ENCODE measurements at places on chromosomes 1 and 21. TPM values are rescaled to one million over a fixed set of nuclear protein-coding genes. Genes with fewer than 3 reads are reported as not detected.

The URB2 gene
- total RNA-seq, result 7.7 TPM

The IGSF21 gene
- total RNA-seq, result not detected

The XCL2 gene
- total RNA-seq, result not detected

The LCE1B gene
- total RNA-seq, result not detected

The TTC39A gene
- 10.4 TPM for total RNA-seq

The SLFNL1 gene
- total RNA-seq, result 0.35 TPM

The DYRK1A gene
- 35.5 TPM for total RNA-seq

DNA sequence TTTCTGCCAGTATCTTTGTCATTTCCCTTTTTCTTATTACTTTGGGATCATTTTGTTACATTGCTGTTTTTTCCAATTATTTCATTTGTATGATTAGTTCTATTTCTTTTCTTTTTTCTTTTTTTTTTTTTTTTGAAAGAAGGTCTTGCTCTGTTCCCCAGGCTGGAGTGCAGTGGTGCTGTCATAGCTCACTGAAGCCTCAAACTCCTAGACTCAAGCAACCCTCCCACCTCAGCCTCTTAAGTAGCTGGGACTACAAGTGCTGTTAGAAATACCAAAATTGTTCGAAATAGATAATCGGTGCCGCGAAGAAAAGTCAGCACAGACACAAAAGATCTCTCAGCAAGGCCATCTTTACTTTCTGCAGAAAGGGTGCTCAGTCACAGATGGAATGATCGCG, 26.6 kb upstream of the COL6A1 start:
- DNase-seq, result no peak
- peaks cover 10% of the 10 kb centered on the region for H3K4me1 ChIP-seq
- no peaks in the 10 kb centered on the region for H3K36me3 ChIP-seq
- H3K27me3 ChIP-seq, result peaks cover 13% of the 10 kb centered on the region
- no peak overlapping the region for H3K4me3 ChIP-seq

DNA sequence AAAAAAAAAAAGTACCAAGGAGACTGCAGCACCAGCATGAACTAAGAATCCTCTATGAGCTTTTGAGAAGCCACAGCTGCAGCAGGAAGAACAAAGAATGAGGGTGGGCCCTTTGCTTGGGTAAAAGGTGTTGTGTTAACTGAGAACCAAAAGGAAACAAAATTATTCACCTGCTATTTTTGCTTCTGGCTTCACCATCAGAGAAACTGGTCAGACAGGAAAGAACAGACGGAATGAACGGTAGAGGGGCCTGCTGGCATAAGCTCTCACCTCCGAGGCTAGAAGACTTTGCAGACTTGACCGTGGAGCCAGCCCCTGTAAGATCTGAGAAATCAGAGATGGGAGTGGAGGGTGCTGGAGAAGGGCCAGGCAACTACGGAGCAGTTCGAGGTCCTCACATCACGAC, 27.6 kb downstream of the IL10RB start:
- no peak overlapping the region for H3K4me3 ChIP-seq
- no peaks in the 10 kb centered on the region for H3K27me3 ChIP-seq
- peak; percentile 51 for DNase-seq
- peak overlapping the region; percentile 19 for H3K27ac ChIP-seq
- peaks cover 15% of the 10 kb centered on the region for H3K4me1 ChIP-seq
- no peaks in the 10 kb centered on the region for H3K36me3 ChIP-seq

DNA sequence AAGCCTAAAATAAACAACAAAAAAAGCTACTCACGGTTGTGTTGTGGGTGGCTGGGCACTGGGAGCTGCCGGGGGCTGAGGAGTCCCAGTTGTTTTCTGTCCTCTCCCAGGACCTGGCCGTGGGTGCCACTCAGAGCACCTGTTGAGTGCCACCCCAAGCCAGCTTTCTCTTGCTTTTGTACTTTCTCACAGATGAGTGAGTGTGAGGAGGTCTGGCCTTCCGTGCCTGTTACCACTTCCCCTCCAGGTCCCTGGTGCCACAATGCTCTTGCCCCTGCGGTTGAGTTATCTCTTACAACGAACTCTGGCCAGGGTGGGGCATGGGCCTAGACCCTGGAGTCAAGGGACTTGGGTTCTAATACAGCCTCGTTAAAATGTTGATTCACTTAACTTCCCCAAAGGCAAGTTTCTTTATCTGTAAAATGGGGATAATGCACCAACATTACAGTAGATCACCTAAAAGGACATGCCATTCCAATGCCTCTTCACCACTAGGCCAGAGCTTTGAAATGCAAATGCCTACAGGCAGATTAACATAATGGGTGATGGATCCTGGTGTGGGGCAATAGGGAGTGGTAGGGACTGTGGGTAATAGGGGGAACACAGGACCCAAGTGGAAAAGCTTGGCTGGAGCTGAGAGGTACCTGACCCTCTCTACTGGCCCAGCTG, at the start of gene CNR2:
TSS of gene CNR2 (minus strand) at position 151 of the 669 bp plus-strand sequence. CDS start 37,745 bp downstream, outside the sequence.
- no peak within 1 kb of the TSS for H3K27ac ChIP-seq
- H3K27me3 ChIP-seq, result no peaks in the 10 kb centered on the region
- no peaks in the 10 kb centered on the region for H3K36me3 ChIP-seq
- peaks cover 14% of the 10 kb centered on the region for H3K4me1 ChIP-seq

GRCh38 chr21:34865400-34866241, 183.5 kb downstream of the RUNX1 start:
- no peaks in the 10 kb centered on the region for H3K27me3 ChIP-seq
- peaks cover 37% of the 10 kb centered on the region for H3K36me3 ChIP-seq
- DNase-seq, result peak; percentile 89
- peaks cover 69% of the 10 kb centered on the region for H3K4me1 ChIP-seq

DNA sequence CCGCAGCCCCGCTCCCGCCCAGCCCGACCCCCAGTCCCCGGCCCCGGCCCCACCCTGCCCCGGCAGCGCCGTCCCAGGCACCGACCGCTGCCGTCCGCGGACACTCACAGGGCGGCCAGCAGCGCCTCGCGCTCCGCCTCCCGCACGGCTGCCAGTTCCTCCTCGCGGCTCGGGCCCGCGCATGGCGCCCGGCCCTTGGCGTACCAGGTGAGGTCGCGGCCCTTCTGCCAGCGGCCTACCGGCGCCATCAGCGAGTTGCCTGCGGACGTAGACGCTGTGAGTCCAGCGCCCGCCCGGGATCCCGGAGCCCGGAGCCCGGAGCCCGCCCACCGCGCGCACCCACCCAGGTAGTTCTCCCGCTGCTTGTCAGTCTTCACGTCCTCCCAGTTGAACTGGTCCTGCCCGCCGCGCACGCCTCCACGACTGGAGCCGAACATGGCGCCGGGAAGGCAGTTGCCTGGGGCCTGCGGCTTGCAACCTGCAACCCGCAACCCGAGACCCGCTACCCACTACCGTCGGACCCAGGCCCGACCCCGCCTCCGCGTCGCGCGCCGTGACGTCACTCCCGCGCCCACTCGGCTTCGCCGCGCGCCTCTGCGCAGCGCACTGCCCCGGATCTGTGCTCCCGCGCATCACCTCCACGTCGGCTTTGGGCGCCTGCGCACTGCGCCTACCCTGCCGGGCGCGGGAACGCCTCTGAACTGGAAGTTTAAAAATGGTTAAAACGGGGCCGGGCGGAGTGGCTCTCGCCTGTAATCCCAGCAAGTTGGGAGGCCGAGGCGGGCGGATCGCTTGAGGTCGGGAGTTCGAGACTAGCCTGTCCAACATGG, at the start of gene C1orf35:
TSS of gene C1orf35 (minus strand) at position 535 of the 830 bp plus-strand sequence. CDS start at position 437, 98 bp downstream.
- no peaks in the 10 kb centered on the region for H3K27me3 ChIP-seq
- H3K4me1 ChIP-seq, result peaks cover 9% of the 10 kb centered on the region
- peak within 1 kb of the TSS; percentile 85 for H3K4me3 ChIP-seq

- no peak for DNase-seq
- H3K36me3 ChIP-seq, result no peaks in the 10 kb centered on the region
- no peaks in the 10 kb centered on the region for H3K4me1 ChIP-seq
- H3K27ac ChIP-seq, result no peak overlapping the region
- no peak overlapping the region for H3K4me3 ChIP-seq
Observed at GRCh38 chr1:21068937-21069336, 107.8 kb downstream of the EIF4G3 start.

- H3K4me3 ChIP-seq, result no peak overlapping the region
- H3K27me3 ChIP-seq, result no peaks in the 10 kb centered on the region
- peak; percentile 11 for DNase-seq
- H3K27ac ChIP-seq, result no peak overlapping the region
- no peaks in the 10 kb centered on the region for H3K4me1 ChIP-seq
- H3K36me3 ChIP-seq, result no peaks in the 10 kb centered on the region
Observed at GRCh38 chr1:231315887-231316286, 21.8 kb downstream of the EXOC8 start.

DNA sequence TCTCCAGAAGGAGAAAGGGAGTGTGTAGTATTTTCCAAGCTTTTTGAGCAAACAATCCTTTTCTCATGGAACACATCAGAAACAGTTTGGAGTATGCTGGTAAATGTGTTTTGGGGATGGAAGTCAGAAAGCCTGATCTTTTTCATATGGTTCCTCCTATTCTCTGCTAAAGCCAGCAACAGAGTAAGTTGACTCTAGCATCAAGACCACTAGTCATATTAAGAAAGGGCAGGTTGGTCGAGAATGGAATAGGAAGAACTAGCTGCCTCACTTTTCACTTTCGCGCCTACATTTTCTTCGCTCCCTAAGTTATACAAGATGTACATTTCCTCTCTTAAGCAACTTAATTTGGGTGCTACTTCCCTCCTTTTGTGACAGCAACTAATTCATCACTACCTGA, 24.0 kb downstream of the PPT1 start:
- H3K27me3 ChIP-seq, result no peaks in the 10 kb centered on the region
- no peaks in the 10 kb centered on the region for H3K4me1 ChIP-seq
- H3K36me3 ChIP-seq, result peaks cover 59% of the 10 kb centered on the region
- H3K4me3 ChIP-seq, result no peak overlapping the region
- no peak for DNase-seq
- no peak overlapping the region for H3K27ac ChIP-seq

- peaks cover 7% of the 10 kb centered on the region for H3K4me1 ChIP-seq
- no peaks in the 10 kb centered on the region for H3K36me3 ChIP-seq
- no peak for DNase-seq
- no peak overlapping the region for H3K4me3 ChIP-seq
- H3K27ac ChIP-seq, result no peak overlapping the region
Observed at GRCh38 chr1:28322194-28322593, 6.6 kb upstream of the MED18 start.

DNA sequence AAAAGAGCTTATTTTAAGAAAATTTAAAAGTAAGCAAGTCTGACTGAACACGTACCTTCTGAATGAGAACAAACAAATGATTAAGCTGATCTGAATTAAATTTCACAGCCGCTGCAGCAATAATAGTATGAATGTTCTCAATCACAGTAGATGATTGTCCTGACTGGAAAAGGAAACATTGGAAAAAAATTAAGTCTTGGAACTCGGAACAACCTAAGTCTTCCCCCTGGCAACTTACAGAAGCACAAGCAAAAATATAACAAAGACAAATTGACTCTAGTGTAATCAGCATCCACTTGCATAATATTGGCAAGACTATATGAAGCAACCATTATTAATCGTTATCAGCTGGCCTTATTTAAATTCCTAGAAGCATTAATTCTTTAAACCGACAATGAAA, 60.5 kb downstream of the USP24 start:
- no peaks in the 10 kb centered on the region for H3K4me1 ChIP-seq
- H3K4me3 ChIP-seq, result no peak overlapping the region
- no peak for DNase-seq
- peaks cover 34% of the 10 kb centered on the region for H3K36me3 ChIP-seq

- no peaks in the 10 kb centered on the region for H3K4me1 ChIP-seq
- H3K4me3 ChIP-seq, result no peak overlapping the region
- no peaks in the 10 kb centered on the region for H3K36me3 ChIP-seq
- no peaks in the 10 kb centered on the region for H3K27me3 ChIP-seq
- no peak overlapping the region for H3K27ac ChIP-seq
Observed at GRCh38 chr1:232611834-232612233, 18.1 kb downstream of the SIPA1L2 start.

GRCh38 chr1:151311011-151311410, 16.2 kb downstream of the PI4KB start:
- peaks cover 9% of the 10 kb centered on the region for H3K36me3 ChIP-seq
- no peak for DNase-seq
- no peak overlapping the region for H3K4me3 ChIP-seq
- H3K27ac ChIP-seq, result no peak overlapping the region
- H3K27me3 ChIP-seq, result no peaks in the 10 kb centered on the region

- no peaks in the 10 kb centered on the region for H3K27me3 ChIP-seq
- no peak for DNase-seq
- no peaks in the 10 kb centered on the region for H3K4me1 ChIP-seq
- H3K36me3 ChIP-seq, result no peaks in the 10 kb centered on the region
- H3K27ac ChIP-seq, result no peak overlapping the region
Observed at GRCh38 chr1:1630965-1631781, 800 bp upstream of the MMP23B start.

GRCh38 chr1:156602557-156602993, 1.3 kb upstream of the GPATCH4 start:
- H3K4me3 ChIP-seq, result no peak overlapping the region
- no peaks in the 10 kb centered on the region for H3K27me3 ChIP-seq
- H3K4me1 ChIP-seq, result peaks cover 21% of the 10 kb centered on the region
- H3K36me3 ChIP-seq, result peaks cover 6% of the 10 kb centered on the region
- H3K27ac ChIP-seq, result no peak overlapping the region

DNA sequence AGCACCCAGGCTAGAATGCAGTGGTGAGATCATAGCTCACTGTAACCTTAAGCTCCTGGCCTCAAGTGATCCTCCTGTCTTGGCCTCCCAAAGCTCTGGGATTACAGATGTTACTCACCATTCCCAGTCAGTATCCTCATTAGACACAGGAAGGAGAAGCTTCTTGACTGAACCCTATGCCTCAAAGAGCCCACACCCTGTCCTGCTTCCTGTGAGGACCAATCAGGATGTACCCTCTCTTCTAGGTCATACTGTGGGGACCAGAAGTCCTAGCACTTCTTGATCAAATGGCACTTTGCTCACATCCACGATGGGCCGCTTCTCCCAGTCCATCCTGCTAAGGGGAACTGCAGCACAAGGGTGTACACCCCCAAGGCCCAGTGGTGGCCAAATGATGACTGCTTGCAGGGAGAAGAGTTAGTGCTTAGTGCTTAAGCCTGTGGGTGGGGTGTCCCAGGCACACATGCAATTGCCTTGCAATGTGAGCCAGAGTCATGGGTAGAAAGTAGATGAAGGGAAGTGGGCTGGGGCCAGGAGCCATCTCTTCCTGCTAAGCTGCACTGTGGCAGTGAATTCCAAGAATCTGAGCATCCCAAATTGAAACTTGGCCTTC, 9.8 kb downstream of the CD34 start:
- H3K27ac ChIP-seq, result no peak overlapping the region
- no peaks in the 10 kb centered on the region for H3K36me3 ChIP-seq
- H3K4me1 ChIP-seq, result no peaks in the 10 kb centered on the region
- DNase-seq, result no peak

- peaks cover 22% of the 10 kb centered on the region for H3K4me1 ChIP-seq
- no peaks in the 10 kb centered on the region for H3K27me3 ChIP-seq
- DNase-seq, result no peak
Observed at GRCh38 chr1:225470211-225471108, 42.6 kb upstream of the LBR start.

DNA sequence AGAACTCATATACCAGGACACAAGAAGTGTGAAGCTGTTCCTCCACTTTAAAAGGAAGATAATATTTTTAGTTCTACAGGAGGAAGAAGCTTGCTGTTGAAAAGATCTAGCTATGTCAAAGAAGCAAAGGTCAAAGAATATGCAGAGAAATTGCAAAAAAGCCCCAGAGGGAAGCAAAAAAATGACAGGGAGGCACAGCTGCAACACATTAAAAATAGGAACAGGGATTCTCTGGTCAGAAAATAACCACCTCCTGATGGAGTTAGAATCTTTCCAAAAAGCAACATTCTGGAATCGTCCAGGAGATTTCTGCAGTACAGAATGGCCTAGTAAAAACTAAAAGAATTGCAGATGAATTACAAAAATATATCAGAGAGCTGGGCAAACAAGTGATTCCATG, 238.9 kb upstream of the PRMT6 start:
- H3K27ac ChIP-seq, result no peak overlapping the region
- no peaks in the 10 kb centered on the region for H3K36me3 ChIP-seq
- no peak overlapping the region for H3K4me3 ChIP-seq

Data from PC-9 (cell line).